ENCODE measurements at places on chromosomes 2 and 18.

- no peak for DNase-seq
Measured at GRCh38 chr2:174112073-174112472, 136.3 kb downstream of the OLA1 start.

DNA sequence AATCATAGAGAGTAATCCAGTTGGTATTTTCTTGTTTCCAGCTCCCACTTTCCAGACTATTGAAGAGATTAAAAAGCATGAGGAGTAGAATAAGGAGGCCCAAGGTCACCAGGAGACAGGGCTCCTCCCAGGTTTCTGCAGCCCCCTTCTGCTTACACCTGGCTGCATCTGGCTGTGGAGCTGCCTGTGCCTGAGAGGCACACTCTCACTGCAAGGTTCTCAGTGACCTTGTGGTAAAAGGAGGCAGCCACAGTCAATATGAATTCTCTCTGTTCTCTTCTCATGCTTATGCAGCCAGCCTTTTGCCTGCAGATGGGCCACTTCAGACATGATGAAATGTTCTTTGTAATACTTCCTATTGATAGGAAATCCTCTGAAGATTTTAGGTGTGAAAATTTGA, 233.7 kb downstream of the MYO3B start:
- DNase-seq, result no peak

DNA sequence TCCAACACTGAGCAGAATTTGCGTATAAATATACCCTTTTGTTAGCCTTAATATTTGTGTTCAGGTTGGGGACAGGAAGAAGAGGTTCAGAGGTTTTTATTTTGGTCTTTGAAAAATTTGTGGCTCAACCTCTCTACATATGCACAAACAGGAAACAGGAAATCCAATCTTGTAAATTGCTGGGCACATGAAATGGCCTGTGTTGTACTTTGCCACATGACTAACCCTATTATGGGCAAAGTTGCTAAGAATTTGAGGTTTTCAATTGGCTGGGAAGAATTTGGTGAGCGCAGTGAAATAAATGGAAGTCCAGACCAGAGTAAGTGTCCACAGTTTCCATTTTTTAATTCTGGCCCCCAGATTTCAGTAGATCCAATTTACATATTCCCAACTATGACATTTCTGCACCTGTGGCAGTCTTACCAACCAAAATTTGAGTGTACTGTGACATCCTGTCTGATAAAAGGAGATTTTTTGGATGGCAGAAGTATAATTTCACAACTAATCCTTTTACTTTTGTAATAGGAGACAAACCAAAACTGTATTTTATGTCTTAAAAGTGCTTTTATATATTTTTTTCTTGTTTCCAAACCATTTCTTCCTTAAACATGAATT, 63.6 kb downstream of the COX7A2L start:
- DNase-seq, result no peak

DNA sequence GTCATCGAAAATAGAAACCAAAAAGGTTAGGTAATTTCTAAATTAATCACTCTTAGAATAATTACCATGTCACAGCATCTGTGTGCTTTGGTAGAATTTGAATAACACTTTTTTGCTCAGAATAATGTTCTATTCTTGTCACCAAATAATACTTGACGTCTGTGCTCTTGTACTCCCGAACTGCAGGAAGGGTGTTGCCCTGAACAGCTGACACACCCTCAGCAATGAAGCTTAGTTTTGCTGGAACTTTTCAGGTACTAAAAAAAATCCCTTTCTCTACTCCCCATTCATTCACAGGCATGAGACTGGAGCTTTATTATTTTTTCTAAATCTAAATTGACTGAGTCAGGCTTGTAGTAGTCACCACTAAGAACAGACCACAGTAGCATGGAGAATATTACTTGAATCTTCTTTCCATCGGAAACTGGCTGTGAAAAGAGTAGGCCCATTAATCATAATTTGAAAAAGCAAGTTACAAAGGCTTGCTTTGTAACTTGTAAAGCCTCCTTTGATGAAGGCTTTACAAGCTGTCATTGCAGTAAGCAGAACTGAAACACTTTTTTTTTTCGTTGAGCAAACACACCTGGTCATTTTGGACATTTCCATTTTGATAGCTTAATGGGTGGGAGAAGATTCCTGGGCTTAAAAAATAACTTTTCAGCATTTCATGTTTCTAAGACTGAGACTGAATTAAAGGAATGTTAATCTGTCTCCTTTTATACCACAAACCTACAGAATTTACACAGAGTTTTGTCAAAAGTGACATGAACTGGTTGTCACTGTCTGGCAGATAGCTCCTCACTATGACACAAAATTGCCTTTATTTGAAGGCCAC, 70.3 kb upstream of the PELI1 start:
- no peak for DNase-seq

GRCh38 chr2:56985609-56986008, 801.8 kb downstream of the CCDC85A start:
- DNase-seq, result no peak

GRCh38 chr2:66431274-66431642, 3.7 kb upstream of the MEIS1 start:
- DNase-seq, result no peak

GRCh38 chr2:171004833-171005232, 75.8 kb downstream of the GORASP2 start:
- no peak for DNase-seq

All from AG09319 (cell line).